Mammary epithelial cell (primary cell): ENCODE measurements at places on chromosomes 16 and 17. TPM values are rescaled to one million over a fixed set of nuclear protein-coding genes. Genes with fewer than 3 reads are reported as not detected.

TMC8 gene
- 0.07 TPM in 1 of 2 replicates, not detected in the other for total RNA-seq

SLC16A11 gene
- total RNA-seq, result not detected

KCNJ2 gene
- total RNA-seq, result 0.26 TPM in 1 of 2 replicates, not detected in the other

DPEP3 gene
- not detected for total RNA-seq
